ENCODE measurements at places on chromosomes 3 and 15.

GRCh38 chr15:59345326-59345725 is 27.3 kb downstream of the MYO1E start:
- DNase-seq: no peak

DNA sequence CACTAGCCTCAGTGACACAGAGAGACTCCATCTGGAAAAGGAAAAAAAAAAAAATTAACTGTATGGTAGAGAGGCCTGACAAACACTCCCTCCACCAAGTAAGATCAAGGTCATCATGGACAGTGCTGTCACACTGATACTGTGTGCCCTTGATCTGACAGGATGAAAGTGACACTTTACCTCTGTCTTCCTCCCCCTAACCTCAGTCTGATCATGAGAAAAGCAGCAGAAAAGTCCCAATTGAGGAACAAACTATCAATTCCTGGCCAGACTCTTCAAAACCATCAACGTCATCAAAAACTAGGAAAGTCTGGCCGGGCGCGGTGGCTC is 26.7 kb downstream of the PGPEP1L start:
- DNase-seq: no peak

DNA sequence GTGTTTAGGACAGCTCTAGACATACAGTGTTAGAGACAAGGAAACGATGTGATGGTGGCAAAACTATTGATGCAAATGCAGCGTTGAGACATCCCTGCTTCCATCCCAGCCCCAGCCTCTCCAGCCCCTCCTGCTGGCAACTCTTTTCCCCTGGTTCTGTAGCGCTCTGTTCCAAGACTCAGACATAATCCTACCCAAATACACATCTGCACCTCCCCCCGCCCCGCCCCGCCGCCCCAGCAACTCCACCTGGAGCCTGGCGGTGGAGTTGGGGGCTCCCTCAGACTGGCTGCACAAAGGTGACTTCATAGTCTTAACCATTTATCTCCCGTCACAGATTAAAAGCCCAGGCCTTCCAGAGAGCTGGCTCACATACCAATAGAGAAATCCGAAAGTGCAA is 7.2 kb upstream of the SEC22A start:
- peak; percentile 9 for DNase-seq

GRCh38 chr3:125515421-125515820 is 4.6 kb downstream of the SNX4 start:
- no peak for DNase-seq

DNA sequence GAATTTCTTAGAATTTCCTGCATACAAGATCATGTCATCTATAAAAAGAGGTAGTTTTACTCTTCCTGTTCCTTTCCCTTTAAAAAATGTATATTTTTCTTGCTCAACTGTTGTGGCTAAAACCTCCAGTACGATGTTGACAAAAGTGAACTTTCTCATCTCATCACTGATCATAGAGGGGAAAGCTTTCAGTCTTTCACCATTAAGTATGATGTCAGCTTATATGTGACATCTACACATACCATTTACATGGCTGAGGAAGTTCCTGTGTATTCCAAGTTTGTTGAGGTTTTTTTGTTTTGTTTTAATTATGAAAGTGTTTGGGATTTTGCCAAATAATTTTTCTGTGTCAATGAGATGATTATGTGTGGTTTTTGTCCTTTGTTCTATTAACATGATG is 173.6 kb downstream of the PLD1 start:
- DNase-seq: peak; percentile 94

DNA sequence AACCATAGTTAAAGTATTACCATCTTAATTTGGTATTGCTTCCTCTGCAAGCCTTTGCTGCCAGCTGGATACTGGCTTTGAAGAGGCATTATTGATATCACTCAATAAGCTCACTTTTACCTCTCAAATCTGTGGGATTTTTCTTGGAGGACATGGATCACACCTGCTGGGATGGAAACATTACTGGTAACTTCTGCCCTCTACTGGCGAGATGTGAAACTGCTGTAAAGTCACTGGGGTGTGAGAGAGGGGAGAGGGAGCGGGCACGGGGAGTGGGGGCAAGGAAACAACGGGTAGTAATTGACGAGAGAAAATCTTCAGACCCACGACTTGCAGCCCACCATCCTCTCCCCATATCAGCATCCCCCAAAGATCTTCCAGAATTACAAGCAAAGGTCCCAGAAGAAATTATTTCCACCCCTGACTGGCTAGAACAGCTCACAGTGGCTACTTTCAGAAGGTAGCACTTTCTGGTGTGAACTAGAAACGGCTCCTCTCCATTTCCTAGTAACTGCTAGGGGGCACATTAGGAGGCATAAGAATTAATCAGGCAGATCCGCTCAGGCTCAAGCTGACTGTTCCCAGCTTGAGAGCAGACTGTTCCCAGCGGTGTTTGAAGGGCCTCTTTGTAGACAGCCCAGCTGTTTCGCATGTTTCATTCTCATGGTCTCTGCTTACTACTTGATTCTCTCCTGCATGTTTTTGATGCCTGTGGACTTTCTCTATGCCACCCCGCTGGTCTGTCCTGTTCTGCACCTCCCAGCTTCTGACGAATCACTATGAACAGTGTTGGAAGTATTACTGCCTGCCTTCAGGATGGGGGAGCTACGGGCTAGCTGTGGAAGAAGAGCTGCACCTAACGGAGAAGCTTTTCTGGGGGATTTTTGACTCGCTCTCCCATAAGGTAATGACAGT is 230.4 kb upstream of the CHRM5 start:
- DNase-seq: peak; percentile 15

GRCh38 chr15:39415634-39416033 is 165.2 kb upstream of the THBS1 start:
- DNase-seq: no peak

GRCh38 chr3:113070681-113071113 is 79.9 kb downstream of the GTPBP8 start:
- DNase-seq: no peak

- DNase-seq: no peak
Measured at GRCh38 chr15:41873711-41874110, 20.1 kb downstream of the SPTBN5 start.

DNA sequence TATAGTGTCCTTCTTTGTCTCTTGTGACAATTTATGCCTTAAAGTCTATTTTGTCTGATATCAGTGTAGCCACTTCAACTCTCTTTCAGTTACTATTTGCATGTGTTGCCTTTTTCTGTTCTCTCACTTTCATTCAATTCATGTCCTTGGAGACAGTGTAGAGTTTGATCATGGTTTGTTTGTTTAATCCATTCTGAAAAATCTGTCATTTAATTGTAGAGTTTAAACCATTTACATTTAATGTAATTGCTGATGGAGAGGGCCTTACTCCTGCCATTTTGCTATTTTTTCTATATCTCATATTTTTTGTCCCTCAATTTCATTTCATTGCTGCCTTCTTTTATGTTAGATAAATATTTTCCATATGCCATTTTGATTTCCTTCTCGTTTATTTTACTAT is 42.3 kb downstream of the LSM3 start:
- no peak for DNase-seq

GRCh38 chr3:152471814-152472671 is 203.3 kb downstream of the MBNL1 start:
- peak; percentile 81 for DNase-seq

GRCh38 chr3:162932503-162932902 is 1435.9 kb downstream of the OTOL1 start:
- no peak for DNase-seq

GRCh38 chr3:118011910-118012309 is 1022.7 kb downstream of the IGSF11 start:
- no peak for DNase-seq

- DNase-seq: no peak
Measured at GRCh38 chr15:61421470-61421869, 192.4 kb upstream of the RORA start.

- no peak for DNase-seq
Measured at GRCh38 chr3:183650554-183650953, 15.1 kb downstream of the KLHL24 start.

GRCh38 chr15:49190586-49190985 is 20.5 kb downstream of the GALK2 start:
- DNase-seq: peak; percentile 78

DNA sequence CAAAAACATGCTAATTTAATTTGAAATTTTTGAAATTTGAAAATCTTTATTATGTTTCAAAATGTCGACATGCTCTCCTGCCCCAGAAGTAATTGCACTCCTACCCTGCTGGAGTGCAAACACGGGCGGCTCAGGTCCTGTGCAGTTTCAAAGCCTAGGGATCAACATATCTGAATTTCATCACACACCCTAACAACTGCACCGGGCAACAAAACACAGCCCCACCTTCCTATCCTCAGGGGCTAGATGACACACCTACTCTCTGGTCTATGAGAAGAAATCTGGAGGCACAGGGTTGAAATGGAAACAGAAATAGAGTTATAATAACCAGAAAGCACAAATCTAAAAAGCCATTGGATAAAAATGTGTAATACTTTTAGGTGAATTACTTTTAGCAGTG is 61.4 kb downstream of the BFSP2 start:
- no peak for DNase-seq

- DNase-seq: no peak
Measured at GRCh38 chr3:133849346-133849745, 43.7 kb downstream of the SRPRB start.

DNA sequence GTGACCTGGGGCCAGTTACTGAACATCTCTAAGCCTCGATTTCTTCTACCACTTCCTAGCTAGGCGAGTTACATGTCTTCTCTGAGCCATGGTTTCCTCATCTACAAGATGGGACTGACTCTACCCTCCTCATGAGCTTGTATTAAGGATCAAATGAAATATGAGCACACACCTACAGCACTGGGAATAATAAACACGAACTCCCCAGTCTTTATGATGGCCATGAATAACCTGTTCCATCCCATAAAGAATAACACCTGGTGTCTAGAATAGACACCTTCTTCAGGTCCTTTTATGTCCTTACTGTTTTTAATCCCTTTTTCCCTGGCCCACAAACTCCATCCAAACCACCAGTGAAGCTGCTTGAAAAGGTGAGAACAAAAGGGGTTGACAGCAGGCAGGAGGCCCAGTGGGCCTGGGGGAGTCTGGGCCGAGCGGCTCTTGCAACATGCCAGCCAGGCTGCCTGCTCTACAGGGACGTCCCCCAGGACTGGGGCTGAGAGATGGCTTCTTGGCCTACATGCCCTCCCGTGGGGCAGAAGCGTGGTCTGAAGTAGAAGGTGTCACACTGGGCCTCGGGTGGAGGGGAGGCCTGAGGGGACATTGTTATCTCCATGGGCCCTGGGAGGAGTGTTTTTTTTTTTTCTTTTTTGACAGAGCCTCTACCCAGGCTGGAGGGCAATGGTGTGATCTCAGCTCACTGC is 178.2 kb downstream of the RAB11A start:
- DNase-seq: no peak

DNA sequence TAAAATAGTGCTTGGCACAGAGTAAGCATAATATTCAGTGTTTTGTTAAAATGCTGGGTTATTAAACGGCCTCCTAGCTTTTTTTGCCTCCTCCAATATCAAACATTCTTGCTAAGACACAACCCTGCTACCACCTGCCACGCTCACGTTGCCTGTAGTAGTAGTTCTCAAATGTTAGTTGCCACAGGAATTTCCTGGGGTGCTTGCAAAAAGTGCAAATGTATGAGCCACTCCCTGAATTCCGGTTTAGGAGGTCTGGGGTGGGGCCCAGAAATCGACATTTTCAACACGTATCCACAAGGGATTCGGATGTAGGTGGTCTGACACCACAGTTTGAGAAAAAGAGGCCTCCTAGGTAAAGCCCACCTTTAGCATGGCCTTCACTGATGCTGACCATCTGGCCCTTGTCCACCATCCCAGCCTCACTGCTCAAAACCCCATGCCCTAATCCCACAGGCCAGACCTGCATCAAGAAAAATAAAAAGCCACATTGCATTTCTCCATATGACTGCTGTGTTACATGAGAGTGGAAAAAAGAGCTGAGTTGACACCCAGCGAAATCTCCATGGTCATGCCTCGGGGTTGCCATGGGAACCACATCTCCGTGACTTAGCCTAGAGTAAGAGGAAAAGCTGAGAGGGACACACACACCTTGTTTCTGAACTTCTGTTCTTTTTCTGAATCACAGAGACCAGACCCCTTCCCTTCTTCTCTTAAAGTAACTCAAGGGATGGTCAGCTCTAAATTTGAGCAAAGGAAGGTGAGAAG is 116.4 kb upstream of the HES1 start:
- DNase-seq: no peak

DNA sequence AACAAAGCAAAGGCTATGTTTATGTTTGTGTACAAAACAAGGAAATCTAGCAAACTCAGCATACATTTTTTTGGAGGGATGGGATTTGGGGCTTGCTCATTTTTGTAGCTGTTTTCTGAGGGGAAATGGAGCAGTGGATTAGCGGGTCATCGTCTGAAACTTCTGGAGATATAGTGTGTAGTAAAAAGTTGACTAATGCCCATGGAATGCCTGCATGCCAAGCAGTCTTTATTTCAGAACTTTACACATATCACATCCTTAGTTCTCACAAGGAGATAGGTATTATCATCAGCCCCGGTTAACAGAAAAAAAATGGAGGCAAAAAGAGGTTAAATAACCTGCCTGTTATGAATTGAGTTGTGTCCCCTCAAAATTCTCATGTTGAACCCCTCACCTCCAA is 47.1 kb downstream of the ATP13A4 start:
- no peak for DNase-seq

DNA sequence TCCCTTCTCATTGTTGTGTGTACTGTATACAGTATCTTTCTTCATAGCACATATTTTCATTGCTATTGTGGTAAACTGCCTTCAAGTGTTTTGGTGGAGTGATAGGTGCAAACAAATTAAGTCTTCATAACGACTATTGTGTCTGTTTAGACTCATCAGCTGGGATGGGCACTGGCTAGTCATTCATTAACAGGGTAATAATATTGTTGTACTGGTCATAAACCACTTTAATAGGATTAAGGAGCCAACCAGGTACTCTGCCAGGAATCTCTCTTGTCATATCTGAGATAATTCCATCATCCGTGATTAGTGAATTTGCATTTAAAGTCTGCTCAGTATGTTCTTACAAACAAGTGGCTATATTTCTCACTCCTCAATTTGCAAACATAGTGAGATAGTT is 10.2 kb upstream of the TMEM45A start:
- DNase-seq: no peak

GRCh38 chr15:65525622-65526021 is 4.6 kb upstream of the HACD3 start:
- DNase-seq: no peak

GRCh38 chr3:12188328-12188648 is 29.6 kb upstream of the TIMP4 start:
- DNase-seq: no peak

GRCh38 chr15:76286271-76286879 is 24.9 kb downstream of the ETFA start:
- DNase-seq: peak; percentile 28

GRCh38 chr15:51286816-51287215 is 51.6 kb downstream of the CYP19A1 start:
- peak; percentile 22 for DNase-seq

- DNase-seq: no peak
Measured at GRCh38 chr15:100764778-100765466, 114.7 kb upstream of the ALDH1A3 start.

Data from inflammatory macrophage treated with lipopolysaccharide for 4 hours (primary cell).